ENCODE measurements at places on chromosomes 16 and 17. TPM values are rescaled to one million over a fixed set of nuclear protein-coding genes. Genes with fewer than 3 reads are reported as not detected.

FNDC8 gene
- total RNA-seq = not detected

- DNase-seq = no peak
Observed at GRCh38 chr17:30232015-30232823, 3.3 kb downstream of the SLC6A4 start.

NPB gene
- under 0.01 TPM for total RNA-seq

GRCh38 chr16:83802135-83802534, 5.6 kb upstream of the HSBP1 start:
- peak; percentile 88 for DNase-seq

PERCC1 gene
- not detected for total RNA-seq

MYH2 gene
- not detected for total RNA-seq
